Stimulated activated CD4-positive, alpha-beta T cell treated with anti-CD3 and anti-CD28 coated beads, Interleukin-1b, Interleukin-23, amount 100 ng/mL, for 24 hours (primary cell): ENCODE measurements at places on chromosomes 13 and 19.

- no peak for DNase-seq
These were observed 27.2 kb downstream of the COL4A2 start for GRCh38 chr13:110334256-110334655.

GRCh38 chr19:8036434-8037099 lies 16.0 kb upstream of the CCL25 start:
- DNase-seq = no peak

DNA sequence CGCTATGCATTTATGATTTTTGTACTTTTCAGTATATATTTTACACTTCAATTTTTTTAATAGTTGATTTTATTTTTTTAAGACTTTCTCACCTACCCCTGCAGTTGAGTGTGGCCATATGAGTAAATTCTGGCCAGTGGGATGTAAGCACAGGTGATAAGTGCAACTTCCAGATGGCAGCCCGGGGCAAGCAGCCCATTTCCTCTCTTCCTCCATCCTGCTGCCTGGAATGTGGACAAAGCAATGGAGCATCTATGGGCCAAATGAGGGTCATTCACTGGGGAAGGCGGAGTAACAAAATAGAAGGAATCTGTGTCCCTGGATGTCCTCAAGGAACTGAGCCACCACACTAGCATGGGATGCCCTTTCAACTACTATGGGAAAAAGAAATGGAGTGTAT lies 12.3 kb downstream of the RFXAP start:
- DNase-seq = no peak

GRCh38 chr13:39245688-39246087 lies 207.4 kb downstream of the NHLRC3 start:
- no peak for DNase-seq

GRCh38 chr19:39778763-39779162 lies at the start of gene LEUTX:
Gene LEUTX (plus strand): TSS chr19:39778854. CDS start chr19:39778921, 67 bp downstream.
- DNase-seq = no peak

DNA sequence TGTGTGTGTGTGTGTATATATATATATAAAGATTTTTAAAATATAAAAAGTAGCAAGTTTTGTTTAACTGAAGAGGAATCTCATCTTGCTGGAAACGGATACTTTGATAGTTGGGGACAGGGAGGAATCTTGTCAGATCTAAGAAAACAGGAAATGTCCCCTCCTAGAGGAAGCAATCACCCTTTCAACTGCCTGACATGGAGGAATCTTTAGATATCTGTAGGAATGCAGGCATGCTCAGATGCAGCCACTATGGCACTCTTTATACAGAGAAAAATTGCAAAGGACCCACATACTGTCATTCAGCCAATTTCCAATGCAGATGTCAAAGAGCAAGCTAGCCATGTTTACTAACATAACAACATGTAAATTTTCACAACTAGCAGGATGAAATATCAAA lies 38.8 kb downstream of the ZNF611 start:
- DNase-seq = no peak

GRCh38 chr19:18519962-18520847 lies 1.7 kb downstream of the ELL start:
- DNase-seq = no peak

GRCh38 chr13:34208336-34208735 lies 390.4 kb downstream of the RFC3 start:
- DNase-seq = no peak

- no peak for DNase-seq
These were observed 974 bp upstream of the CYP4F22 start for GRCh38 chr19:15507068-15508034.

GRCh38 chr19:19406878-19407632 lies 1.6 kb downstream of the GATAD2A start:
- DNase-seq = no peak

- DNase-seq = no peak
These were observed 206.1 kb downstream of the SUCLA2 start for GRCh38 chr13:47794963-47795362.

DNA sequence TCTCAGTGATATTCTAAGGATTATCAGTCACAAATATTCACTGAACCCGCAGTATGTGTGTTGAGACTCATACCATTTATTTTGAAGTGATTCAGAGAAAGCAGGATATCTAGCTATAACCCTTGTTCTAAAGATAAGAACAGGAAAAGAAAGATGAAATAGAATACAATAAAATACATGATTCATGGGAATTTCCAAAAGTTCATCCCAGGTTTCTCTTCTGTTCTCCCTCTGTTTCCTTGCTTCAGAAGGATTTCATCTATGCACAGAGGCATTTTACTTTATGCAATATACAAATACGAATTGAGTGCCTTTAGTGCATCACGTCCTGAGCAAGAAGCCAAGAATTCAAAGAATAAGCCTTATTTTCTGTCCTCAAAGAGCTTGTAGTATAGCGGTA lies 274.4 kb upstream of the GPC6 start:
- no peak for DNase-seq

GRCh38 chr13:95710313-95710712 lies 33.4 kb downstream of the DNAJC3 start:
- DNase-seq = no peak

DNA sequence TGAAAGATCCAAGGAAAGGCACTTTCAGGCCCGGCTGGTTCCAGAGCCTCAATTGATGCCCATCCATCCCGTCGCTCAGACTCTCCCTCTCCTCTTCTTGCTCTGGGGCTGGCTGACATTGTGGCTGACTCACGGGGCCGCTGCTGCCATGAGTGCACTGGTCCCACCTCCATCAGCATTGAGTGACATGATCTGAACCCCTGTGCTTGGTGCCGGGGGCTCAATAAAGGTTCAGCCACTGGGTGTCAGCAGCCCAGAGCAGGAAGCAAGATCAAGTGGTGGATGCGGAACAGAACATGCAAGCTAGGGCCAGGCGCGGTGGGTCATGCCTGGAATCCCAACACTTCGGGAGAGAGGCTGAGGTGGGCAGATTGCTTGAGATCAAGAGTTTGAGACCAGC lies 39.5 kb downstream of the COMP start:
- DNase-seq = no peak

GRCh38 chr13:43472980-43473379 lies 313.8 kb downstream of the ENOX1 start:
- DNase-seq = no peak

GRCh38 chr19:53537121-53537520 lies 824 bp upstream of the ZNF331 start:
- no peak for DNase-seq

DNA sequence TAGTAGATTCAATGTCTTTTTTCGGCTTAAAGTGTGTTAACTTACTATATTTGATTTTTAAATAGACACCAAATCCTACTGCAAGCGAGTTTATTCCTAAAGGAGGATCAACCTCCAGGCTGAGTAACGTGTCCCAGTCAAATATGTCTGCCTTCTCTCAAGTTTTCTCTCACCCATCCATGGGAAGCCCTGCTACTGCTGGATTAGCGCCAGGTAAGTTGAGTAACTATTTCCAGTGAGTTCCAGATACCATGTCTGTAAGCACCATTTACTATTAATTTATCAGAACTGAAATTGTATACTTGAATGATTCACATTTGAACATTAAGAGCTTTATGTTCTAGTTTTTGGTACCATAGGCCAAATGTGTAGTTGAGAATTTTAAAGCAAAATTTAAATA lies 81.8 kb downstream of the PAN3 start:
- DNase-seq = no peak

DNA sequence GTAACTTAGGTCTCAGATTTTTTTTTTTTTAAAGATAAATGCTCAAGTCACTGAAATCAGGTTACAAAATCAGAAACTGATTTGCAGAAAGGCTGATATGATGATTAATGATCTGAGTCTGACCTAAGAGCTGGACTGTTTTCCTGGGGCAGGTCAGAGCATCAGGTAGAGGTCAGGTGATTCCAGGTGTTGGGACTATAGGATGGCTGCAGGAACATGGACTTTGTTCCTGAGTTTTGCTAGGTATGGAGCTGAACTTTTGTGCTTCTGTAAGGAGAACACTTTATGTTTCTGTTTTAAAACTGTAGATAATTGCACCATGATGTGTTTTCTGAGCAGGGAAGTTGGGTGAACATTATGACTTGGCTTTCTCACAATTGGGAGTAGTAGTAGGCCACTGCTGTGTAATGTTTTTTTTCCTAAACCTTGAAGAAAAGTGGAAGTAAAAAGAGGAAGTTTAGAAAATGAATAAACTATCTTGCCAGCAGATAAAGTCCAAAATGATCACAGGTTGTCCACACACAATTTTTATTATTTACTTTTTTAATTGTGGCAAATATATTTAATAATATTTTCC lies 297.2 kb downstream of the DCT start:
- DNase-seq = no peak

DNA sequence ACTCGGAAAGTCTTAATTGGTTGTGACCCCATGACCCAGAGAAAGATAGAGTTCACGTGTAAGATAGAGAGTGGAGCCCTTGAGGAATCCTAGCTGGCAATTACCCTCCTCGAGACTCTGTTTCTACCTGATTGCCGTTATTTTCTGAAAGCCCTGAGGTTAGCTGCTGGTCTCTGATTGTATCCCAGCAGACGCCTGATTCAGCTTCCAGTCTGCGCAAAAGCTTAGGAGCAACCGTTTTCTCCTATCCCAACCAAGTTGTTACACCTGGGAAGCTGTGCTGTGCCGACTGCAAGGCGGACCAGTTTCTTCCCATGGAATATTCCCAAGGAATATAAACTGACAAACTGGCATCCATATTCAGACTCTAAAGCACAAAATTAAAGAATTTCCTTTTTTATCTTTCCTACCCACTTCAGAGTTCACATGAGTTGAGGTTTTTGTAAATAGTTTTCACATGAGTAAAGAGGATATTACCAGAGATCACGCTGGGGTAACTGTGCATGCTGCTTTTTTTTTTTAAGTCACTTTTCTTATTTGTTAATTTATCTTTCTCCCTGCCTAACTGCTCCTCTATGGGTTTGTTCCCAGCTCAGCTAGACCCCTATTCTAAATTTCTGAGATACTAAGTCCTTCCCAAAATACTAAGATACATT lies 1.5 kb upstream of the TRPC4 start:
- no peak for DNase-seq

- no peak for DNase-seq
These were observed 5.7 kb upstream of the ZNF222 start for GRCh38 chr19:44019498-44019897.

- no peak for DNase-seq
These were observed 32.5 kb downstream of the MCF2L start for GRCh38 chr13:113001241-113002140.

DNA sequence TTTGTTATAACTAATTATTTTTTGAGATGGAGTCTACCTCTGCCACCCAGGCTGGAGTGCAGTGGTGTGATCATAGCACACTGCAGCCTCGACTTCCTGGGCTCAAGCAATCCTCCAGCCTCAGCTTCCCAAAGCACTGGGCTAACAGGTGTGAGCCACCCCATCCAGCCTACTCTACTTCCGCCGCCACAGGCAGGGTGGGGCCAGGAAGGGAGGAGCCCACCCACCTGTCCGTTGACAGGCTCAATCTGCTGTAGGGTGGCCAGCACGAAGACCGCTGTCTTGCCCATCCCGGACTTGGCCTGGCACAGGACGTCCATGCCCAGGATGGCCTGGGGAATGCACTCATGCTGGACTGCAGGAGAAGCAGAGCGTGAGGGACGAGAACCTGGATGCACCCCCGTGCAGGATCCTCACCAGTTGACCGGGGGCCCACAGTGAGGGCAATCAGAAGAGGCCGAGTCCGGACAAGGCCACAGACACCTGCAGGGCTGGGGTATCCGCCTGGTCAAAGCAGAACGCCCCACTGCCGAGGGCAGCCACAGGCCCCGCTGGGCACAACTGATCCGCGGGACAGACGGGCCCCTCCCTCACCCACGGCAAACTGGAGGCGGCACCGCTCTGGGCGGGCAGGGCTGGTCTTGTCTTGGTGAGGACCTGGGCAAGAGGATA lies 6.7 kb downstream of the DDX39A start:
- no peak for DNase-seq

GRCh38 chr13:78033509-78033908 lies 114.9 kb upstream of the EDNRB start:
- DNase-seq = no peak

GRCh38 chr13:36329361-36329760 lies 16.8 kb downstream of the SPART start:
- no peak for DNase-seq

GRCh38 chr13:91459485-91459884 lies 61.1 kb downstream of the GPC5 start:
- no peak for DNase-seq

DNA sequence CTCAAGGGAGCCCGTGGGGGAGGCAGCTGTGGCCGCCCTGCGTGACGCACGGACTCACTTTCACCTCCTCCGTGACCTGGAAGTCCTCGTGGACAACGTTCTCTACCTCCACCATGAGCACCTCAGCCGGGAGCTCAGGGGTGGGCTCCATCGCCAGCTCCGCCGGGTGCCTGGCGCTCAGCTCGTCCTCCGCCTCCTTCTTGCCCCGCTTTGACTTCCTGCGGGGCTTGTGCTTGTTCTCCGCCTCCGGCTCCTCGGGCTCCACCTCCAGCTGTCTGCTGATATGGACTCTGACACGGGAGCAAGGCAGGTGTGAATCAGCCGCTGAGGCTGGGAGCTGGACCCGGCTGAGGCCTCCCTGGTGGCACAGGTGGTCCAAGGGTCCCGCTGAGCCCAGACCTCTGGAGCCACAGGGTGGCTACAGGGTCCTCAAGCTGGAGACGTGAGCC lies 8.2 kb downstream of the LONP1 start:
- DNase-seq = no peak

DNA sequence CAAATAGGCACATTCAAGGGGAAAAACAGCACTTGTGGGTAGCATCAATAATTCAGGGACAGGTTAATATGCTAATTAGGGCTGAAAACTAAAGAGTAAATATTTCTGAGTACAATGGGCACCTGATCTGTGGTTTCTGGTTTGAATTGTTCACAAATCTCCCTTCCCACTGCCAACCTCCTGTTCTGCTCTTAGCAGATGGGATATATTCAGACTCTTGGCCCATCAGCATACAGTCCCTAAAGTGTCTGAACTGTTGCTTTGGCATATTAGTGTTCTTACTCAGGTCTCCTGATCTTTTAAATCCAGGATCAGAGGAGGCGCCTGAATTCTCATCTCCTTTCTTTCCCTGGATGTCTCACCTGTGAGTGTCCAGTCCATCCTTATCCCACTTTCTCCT lies 8.2 kb upstream of the LRCH1 start:
- no peak for DNase-seq

DNA sequence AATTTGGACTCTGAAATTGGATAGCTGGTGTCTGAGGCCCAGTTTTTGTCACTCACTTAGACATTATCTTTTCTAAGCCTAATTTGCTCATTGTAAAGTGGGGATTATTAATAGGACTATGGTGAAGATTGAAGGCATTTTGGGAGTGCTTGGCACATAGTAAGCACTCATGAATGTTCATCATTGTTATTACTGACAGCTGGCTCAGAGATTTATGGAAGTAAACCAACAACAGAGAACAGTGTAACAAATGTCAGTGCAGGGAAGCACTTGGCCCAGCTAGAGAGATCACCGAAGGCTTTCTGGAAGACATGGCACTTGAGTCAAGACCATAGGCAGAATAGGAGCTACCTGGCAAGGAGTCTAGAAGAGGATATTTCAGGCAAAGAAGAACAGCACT lies 92.3 kb downstream of the RFC3 start:
- DNase-seq = no peak
